ENCODE measurements at places on chromosomes 4 and X.

DNA sequence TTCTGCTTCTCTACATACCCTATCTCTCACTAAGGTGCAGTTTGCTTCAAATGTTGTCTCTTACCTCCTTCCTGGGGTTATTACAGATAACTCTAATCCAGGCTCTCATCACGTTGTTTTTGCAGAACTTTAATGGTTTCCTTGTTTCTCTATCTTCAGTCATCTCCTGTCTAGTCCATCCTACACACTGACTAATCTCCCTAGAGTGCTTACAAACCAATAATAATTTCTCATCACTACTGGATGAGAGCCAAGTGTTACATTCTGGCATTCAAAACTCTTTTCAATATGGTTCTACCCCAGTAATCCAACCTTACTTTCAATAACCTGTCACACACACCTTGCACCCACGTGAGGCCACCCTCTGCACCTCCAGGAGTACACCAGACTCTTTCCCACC lies 86.1 kb downstream of the SYNPO2 start:
- DNase-seq = no peak

GRCh38 chr4:77170926-77171325 lies 13.9 kb downstream of the CCNG2 start:
- no peak for DNase-seq

- no peak for DNase-seq
These were observed 150.1 kb downstream of the NAA11 start for GRCh38 chr4:79175716-79176115.

DNA sequence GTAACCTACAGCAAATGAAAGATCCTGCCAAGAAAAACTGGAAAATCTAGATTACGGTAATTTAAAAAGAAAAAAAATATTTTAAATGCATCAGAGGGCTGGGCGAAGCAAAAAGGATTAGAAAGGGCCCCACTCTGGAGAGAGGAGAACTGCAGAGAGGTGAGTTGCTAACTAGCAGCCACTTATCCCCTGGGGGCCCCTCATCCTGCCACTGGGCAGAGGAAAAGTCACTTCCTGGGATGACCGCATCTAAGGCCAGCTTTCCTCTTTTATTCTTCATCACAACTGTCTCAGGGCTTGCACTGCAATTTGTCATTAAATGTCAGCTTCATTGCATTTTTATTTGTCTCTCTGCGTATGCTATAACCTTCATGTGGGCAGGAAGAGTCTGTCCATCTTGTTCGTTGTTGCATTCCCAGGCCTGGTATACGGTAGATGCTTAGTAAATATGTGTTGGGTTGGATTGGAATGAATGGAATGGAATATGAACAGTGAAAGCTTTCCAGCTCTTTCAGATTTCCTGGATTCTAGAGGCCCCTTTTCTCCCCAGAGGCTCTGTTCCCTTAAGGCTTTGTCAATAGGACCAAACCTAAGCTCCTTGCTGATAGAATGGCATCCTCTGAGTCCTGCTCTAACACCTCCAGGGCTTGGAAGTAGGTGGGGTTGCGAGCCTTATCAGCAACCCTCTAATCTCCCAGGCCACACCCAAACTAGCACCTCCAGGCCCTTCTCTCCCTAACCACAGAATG lies 58.9 kb downstream of the TLR10 start:
- no peak for DNase-seq

GRCh38 chr4:181684310-181684709 lies 558.9 kb upstream of the TENM3 start:
- DNase-seq = no peak

DNA sequence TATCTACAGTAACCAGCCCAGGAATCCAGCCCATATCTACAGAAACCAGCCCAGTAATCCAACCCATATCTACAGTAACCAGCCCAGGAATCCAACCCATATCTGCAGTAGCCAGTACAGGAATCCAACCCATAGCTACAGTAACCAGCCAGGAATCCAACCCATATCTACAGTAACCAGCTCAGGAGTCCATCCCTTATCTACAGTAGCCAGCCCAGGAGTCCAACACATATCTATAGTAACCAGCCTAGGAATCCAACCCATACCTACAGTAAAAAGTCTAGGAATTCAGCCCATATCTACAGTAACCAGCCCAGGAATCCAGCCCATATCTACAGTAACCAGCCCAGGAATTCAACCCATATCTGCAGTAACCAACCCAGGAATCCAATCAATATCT lies 445.0 kb upstream of the BOD1L1 start:
- DNase-seq = no peak

DNA sequence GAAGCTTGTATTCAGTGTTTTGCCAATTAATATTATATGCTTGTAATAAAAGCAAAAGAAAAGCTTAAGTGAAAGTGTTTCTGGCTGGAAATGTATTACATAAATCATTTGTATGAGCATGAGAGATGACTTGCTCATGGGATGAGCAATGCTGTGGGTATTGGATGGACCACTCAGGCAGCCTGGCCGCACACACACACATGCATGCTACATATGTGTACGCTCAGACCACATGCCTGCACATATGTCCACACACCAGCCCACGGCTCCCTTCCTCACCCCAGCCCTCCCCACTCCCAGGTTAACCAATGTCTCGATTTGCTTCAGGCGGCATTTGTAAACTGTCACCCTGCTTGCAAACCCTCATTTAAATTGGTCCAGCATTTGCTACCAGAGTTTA lies 55.9 kb downstream of the CPLX1 start:
- no peak for DNase-seq

DNA sequence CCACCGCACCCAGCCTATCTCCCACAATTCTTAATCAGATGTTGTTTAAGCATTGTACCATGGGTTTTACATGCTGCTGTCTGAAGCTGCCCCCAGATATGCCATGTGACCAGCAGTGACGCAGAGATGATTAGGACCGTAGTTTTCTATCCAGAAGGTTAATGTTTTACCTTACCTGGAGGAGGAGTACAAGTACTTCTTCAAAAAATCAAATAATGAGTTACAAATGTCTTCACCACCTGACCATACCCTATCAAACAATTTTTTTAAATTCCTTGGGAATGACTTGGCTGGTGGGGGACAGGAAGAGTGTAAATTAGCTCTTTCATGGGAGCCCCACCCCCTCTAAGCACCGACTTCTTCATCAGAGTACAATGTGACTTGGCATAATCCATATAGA lies 16.2 kb upstream of the SGMS2 start:
- no peak for DNase-seq

- DNase-seq = no peak
These were observed 11.5 kb downstream of the ANXA5 start for GRCh38 chr4:121685257-121685656.

- DNase-seq = no peak
These were observed 86.3 kb downstream of the ZNF827 start for GRCh38 chr4:145852256-145852839.

DNA sequence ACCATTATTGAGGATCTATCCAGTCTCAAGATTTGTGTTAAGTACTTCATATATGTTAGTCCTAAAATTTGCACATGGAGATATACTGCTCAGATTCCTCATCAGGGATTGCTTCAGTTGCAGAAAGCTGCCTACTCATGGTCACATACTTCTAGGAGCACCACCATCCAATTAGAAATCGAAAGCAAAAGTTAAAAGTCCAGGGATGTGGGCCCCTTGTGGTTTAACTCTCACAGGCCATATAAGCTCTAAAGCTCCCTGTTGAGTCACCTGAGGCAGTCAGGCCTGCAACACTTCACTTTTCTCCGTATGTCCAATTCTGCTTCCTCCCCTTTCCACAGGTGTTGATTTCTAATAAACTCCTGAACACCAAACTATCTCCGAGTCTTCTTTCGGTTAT lies 84.2 kb downstream of the CNOT6L start:
- peak; percentile 22 for DNase-seq

DNA sequence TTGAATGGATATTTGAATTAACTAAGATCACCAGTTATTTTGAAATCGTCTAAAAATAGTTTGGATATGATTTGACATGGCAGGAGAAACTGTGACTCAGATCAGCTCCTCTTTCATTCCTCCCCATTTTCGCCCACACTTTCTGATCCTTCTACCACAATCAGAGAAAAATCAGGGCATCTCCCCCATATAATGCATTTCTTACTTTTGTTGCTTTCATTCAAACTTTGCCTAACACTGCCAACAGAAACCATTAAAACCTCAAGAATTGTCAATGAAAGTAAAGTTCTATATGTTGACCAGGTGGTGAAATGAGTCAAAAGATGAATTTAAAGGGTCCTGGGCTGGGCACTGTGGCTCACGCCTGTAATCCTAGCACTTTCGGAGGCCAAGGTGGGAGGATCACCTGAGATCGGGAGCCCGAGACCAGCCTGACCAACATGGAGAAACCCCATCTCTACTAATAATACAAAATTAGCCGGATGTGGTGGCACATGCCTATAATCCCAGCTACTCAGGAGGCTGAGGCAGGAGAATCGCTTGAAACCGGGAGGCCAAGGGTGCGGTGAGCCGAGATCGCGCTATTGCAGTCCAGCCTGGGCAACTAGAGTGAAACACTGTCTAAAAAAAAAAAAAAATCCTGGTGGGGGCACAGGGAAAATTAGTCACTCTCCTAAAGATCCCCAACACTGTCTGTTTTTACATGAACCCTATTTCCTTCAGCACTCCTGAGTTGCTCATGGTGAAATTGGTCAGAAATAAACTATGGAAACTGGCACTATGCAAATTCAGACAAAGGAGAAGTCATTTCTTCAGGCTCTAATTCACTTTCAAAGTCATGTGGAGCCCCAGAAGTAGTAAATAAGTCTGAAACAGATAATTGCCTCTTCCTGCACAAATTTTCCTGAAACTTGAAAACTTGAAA lies 122.8 kb upstream of the NOCT start:
- no peak for DNase-seq

GRCh38 chrX:154990496-154990895 lies 32.0 kb downstream of the F8 start:
- DNase-seq = no peak

GRCh38 chr4:129917651-129918050 lies 821.7 kb downstream of the C4orf33 start:
- no peak for DNase-seq

DNA sequence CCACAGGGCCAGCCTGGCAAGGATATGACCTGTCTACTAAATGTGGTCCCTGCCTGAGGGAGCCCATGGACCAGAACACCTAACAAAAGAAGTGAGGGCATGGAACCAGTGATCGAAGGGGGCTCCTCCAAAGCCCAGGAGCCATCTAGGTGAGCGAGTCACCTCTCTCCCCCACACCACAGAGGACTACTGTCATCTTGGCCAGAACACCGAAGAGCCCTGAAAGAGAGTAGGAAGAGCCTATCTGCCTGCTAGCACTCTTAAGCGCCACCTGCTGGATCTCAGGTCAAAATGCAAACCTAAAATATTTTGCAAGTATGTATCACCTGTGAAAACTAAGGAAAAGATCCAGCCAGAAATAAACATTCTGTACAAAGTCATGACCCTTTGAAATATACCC lies 137.9 kb upstream of the ZXDB start:
- no peak for DNase-seq

DNA sequence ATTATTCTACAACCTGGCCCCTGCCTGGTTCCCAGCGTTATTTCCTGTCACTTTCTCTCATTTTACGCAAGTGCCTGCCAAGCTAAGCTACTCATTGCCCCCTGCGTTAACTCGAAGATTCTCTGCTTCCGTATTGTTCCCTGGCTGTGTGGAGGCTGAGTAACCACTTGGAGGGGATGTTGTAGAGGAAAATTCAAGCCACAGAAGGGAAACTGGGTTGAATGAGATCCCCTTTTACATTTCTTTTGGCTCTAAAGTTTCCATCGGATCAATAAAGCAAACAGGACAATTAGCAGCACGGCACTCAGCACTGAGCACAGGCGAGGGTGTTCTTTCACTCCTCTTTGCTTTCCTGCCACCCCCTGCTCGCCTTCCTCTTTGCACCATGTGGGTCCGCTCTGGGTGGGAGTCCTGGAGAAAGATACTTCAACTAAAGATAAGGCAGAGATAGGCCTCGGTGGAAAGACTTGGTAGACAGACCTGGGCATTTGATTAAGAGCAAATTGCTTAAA lies 4.2 kb upstream of the TMSB4X start:
- no peak for DNase-seq

GRCh38 chrX:110241816-110242215 lies 76.1 kb downstream of the AMMECR1 start:
- no peak for DNase-seq

DNA sequence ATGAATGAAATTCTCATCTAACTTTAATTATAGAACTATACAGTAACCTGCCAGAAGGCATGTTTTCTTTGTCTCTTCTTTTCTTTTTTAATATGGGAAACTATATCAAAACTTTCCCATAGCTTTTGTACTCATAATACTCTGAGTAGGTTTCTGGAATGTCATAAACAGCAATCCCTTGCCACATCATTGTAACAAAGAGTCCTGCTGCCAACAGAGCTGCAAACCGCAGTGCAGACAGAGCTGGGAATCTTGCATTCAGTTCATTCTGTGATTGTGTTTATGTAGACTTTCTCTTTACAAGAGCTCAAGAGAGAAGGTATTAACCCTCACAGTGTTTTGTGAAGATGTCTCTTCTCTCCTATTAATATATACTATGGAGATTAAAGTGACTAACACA lies 304.4 kb upstream of the SLIT2 start:
- DNase-seq = no peak
